ENCODE measurements at places on chromosomes 13 and 19.

- DNase-seq, result no peak
These were observed 9.9 kb downstream of the PCDH8 start for GRCh38 chr13:52838433-52839107.

- DNase-seq, result peak; percentile 77
These were observed 23.7 kb downstream of the SLC6A16 start for GRCh38 chr19:49301165-49301865.

- DNase-seq, result peak; percentile 77
These were observed 34.6 kb upstream of the SLC10A2 start for GRCh38 chr13:103100830-103101229.

DNA sequence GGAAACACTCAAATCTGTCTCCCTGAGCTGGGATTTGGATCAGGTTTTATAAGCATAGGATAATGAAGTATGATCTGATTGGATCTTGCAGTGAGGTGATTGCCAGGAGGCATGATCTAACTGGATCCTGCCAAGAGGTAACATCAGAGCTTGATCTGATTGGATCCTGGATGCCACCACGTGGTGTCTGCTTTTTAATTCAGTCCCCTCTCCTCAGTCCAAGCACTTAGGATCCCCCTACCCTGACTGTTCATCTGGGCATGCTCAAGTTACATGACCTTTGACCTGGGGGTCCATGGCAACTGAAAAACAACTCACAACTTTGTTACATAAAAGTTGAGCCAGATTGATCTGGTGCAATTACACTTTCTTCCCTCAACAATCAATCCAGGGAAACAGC is 47.5 kb upstream of the LSM14A start:
- DNase-seq, result no peak

GRCh38 chr19:51354742-51355148 is 11.4 kb downstream of the ETFB start:
- DNase-seq, result no peak

GRCh38 chr19:42683917-42684513 is 56.3 kb downstream of the PSG3 start:
- peak; percentile 18 for DNase-seq

- DNase-seq, result no peak
These were observed 8.8 kb upstream of the IGFL4 start for GRCh38 chr19:46049597-46049996.

DNA sequence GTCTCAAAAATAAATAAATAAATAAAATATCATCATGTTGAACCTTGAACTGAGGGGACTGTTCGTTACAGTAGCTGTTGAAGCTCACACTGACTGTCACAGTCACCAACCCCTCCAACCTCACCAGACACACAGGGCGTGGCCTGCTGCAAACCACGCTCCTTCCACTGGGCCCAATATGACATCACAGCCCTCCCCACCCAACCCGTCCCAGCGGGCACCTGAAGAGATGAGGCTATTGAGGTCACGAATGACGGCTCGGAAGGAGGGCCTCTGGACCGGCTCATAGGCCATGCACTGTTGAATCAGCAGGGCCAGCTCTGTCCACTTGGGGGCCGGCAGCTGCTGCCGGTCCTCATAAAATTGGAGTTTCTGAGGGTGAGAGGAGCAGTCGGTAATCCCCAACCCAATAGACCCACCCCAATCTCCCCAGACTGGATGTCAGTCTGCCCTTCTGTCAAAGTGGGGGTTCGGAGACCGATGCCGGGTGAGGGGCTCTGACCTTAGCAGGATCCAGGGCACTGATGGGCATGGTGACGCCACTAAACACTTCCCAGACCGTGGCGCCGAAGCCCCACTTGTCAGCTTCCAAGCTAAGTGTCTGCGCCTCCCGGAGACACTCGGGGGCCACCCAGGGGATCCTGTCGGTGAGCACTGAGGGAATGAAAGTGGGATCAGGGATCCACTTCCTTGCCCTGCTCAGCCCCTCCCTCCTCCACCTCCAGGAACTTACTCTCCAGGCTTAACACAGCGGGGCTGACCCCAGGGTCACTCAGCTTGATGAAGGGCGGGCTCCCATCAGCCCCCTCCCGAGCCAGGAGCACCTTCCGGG is 13.2 kb downstream of the JAK3 start:
- DNase-seq, result no peak

- no peak for DNase-seq
These were observed 6.5 kb downstream of the SYCE2 start for GRCh38 chr19:12912571-12912970.

DNA sequence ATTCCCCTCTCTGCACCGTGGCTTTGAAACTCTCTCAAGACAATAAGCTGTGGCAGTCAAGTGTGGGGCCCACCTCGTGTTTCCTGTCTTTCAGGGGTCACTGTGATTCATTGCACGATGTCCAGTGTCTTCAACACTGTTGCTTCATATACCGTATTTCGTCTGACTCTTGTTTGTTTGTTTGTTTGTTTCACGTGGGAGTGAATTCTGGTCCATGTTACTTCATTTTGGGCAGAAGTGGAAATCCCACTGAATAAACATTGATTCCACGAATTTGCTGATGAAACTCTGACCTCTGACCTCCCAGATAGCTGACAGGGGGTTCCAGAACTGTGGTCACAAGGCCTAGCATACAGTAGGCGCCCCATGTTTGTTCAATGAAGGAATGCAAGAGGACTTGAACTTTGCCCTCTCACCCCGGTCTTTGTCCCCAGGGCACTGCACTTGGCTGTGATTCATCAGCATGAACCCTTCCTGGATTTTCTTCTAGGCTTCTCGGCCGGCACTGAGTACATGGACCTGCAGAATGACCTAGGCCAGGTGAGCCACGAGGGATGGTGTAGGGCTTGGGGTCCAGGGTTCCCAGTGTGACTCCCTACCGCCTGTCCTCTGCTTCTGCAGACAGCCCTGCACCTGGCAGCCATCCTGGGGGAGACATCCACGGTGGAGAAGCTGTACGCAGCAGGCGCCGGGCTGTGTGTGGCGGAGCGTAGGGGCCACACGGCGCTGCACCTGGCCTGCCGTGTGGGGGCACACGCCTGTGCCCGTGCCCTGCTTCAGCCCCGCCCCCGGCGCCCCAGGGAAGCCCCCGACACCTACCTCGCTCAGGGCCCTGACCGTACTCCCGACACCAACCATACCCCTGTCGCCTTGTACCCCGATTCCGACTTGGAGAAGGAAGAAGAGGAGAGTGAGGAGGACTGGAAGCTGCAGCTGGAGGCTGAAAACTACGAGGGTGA is 5.1 kb downstream of the NFKBIB start:
- no peak for DNase-seq

DNA sequence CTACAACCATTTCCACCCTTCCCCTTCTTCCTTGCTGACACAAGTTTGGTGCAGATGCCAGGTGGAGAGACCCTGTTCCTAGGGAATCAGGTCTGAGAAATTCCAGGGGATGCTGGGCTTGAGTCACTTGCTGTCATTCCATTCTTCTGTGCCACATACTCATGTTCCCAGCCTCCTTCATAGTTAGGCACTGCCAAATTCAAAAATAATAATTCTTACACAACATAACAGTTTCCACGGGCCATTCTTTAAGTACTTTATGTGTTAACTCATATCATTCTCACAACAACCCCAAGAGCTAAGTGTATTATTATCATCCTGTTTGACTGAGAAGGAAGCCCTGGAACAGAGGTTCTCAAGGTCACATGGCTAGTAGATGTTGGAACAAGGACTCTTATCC is 27.1 kb upstream of the POMP start:
- no peak for DNase-seq

GRCh38 chr19:47470447-47471195 is 1.1 kb downstream of the SLC8A2 start:
- no peak for DNase-seq

DNA sequence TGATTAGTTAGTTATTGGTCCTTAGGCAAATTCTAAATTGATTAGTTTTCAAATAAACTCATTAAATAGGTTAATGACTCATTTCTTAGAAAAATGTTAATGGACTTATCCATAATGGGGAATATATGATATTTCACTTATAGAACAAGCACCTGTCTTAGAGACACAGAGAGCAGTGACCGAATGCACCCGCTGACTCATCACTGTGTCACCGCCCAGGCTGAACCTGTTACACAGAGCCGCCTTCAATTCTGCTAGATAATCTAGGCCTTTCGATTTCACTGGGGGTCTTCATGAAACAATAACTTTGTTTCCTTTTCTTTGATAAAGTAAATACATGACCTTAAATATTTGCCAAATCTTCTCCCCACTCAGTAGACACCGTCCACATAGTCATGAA is 13.1 kb downstream of the IRS2 start:
- DNase-seq, result no peak

DNA sequence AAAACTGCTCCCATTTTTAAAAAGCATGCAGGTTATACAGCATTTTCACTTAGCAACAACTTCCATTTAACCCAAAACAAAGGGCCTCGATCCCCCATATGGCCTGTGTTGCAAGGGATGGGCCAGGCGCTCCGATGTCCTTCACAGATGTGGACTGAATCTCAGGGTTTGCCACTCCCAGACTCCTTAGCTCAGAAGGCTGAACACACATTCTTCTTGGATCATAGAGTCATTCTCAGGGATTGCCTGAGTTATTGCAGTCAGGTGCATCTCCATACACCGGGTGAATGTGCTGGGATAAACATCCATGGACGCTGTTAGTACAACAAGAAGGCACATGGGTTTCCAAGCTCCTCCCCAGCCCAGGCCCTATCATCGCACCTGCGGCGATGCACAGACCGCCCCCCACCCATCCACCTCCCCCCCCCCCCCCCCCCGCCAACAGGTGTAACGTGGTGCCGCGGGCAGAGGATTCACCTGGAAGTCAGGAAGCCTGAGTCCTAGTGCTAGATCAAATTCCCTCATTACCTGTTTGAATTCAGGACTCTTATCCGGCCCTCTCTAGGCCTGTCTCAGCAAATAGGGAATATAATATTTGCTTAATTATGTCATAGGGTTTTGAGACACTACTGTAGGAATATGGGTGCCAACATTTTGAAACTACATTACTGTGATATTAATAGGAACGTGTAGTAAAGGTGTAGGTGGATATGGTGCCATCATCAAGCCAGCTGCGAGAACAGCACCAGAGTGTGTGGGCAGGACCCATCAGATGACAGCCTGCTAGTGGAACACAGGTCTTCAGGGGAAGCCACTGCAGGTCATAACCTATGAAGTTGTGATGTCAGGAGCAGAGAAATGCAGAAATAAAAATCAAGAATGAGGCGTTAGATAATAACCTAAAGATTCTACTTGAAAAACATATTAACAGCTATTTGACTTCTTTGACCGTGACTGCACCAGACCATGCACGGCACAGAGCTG is 110.9 kb downstream of the SACS start:
- DNase-seq, result no peak

GRCh38 chr13:42594481-42595252 is 20.7 kb downstream of the TNFSF11 start:
- DNase-seq, result peak; percentile 71

GRCh38 chr13:45328661-45329111 is 12.3 kb downstream of the TPT1 start:
- DNase-seq, result no peak

DNA sequence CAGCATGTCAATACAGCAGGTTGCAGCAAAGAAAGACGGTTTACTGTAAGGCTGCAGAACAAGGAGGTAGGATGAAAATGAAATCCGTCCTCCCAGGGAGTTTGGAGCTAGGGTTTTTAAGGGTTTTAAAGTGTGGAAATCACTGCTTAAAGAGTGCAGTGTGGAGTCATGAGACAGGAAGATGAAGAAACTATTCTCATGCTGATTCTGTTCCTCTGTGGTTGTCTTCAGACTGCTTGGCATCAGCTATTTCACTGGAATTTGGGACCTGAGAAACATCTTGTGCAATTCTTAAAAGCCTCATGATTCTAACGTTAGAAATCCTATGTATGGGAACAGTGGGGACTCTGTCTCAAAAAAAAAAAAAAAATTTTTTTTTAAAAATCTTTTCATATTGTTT is 11.4 kb downstream of the ZNF331 start:
- no peak for DNase-seq

DNA sequence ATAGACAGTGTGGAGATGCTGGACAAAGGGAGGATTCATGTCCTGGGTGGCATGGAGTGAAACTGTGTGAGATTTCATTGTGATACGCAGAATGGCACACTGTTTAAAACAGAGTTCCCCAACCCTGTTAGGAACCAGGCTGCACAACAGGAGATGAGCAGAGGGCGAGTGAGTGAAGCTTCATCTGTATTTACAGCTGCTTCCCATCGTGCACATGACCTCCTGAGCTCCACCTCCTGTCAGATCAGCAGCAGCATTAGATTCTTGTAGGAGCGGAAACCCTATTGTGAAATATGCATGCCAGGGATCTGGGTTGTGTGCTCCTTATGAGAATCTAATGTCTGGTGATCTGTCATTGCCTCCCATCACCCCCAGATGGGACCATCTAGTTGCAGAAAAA is 72.5 kb downstream of the RAP2A start:
- peak; percentile 1 for DNase-seq

- DNase-seq, result no peak
These were observed 57.8 kb downstream of the GGACT start for GRCh38 chr13:100530671-100531213.

- no peak for DNase-seq
These were observed 10.7 kb downstream of the LMTK3 start for GRCh38 chr19:48500830-48501493.

DNA sequence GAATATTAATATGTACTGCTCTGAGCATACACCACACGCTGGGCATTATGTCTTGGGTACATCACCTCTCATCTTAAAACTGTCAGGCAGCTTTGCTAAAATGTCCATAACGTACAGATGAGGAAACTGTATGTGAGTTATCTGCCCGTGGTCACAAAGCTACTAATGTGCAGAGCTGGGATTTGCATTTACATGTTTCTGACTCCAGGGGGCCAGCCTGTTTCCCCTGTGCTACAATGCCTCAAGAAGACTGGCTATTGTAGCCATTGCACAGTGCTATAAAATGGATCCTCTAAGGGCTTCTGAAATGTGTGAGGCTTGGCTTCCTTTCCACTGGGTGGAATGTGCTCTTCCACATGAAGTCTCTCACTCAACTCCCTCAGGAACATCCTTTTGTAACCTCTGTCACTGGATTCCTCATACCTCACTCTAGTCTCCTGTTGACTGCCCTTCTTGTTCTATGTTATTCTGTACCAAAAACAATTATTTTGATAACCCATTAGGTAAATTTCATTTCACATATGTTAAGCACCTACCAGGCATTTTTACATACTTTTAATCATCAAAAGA is 95.6 kb upstream of the HTR2A start:
- no peak for DNase-seq

GRCh38 chr13:36067746-36068381 is 63.3 kb downstream of the DCLK1 start:
- no peak for DNase-seq

GRCh38 chr13:74194846-74195245 is 60.6 kb upstream of the KLF12 start:
- DNase-seq, result no peak

- DNase-seq, result no peak
These were observed 10.0 kb upstream of the ATP12A start for GRCh38 chr13:24670174-24670573.

DNA sequence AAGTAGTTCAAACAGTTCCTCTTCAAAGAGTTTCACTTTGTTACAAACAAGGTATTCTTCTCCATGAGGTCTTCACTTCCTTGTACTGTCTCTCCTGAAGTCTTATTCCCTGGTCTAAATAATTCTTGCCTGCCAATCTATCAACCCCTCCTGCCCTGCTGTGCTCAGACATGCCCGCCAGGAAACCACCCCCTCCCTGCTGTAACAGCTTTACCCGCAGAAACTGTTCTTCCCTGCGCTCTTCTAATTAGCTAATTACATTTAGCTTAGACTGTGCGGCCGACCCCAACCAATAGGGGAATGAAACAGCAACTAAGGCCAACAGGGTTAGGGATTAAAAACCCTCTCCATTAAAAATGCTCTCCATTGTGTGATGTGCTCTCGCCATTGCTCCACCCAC is 46.7 kb downstream of the ZNF846 start:
- DNase-seq, result peak; percentile 64

- DNase-seq, result no peak
These were observed 19.9 kb upstream of the LGALS13 start for GRCh38 chr19:39582442-39582841.
